Breast epithelium (tissue), 4 donors: ENCODE measurements at places on chromosomes 7 and 10.
A peak's percentile ranks its signal among the peaks of the same experiment; 100 is the strongest.

DNA sequence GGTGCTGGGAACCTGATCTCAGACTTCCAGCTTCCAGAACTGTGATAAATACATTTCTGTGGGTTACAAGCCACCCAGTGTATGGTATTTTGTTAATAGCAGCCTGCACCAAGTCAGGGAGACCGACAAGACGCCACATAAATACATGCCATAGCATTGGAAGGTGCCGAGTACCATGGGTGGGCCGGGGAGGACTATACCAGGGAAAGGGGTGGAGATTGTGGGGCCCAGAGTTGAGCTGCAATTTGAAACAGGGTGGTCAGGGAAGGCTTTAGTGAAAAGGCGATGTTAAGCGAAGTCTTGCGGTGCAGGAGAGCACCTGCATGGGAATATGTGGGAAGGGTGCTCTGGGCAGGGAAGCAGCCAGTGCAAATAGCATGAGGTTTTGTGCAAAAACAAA is 88.9 kb upstream of the LRRC4 start:
- H3K27ac ChIP-seq = no peak overlapping the region
- no peak for DNase-seq
- no peaks in the 10 kb centered on the region for H3K36me3 ChIP-seq
- H3K4me3 ChIP-seq = no peak overlapping the region
- no peaks in the 10 kb centered on the region for H3K27me3 ChIP-seq

- H3K4me1 ChIP-seq = no peaks in the 10 kb centered on the region
- H3K4me3 ChIP-seq = no peak overlapping the region
- H3K27ac ChIP-seq = no peak overlapping the region
- DNase-seq = no peak
- H3K36me3 ChIP-seq = no peaks in the 10 kb centered on the region
- no peaks in the 10 kb centered on the region for H3K27me3 ChIP-seq
Observed at GRCh38 chr10:110610308-110610774, 33.8 kb upstream of the RBM20 start.

DNA sequence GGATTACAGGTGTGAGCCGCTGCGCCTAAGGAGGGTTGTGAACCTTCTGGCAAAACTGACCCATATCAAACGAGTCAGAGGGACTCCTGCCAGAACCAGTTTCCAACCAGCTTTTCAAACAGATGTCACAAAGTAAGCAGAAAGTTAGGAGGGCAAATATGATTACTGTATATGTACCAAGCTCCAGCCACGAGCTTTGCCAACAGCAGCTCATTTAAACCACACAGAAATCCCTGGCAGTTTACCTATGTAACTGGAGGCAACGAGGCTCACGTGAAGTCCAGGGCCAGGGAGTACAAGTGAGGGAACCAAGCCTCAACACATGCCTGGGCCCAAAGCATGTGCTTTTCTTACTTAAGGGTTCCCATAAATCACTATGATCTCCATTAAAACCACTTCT is 12.5 kb upstream of the DAGLB start:
- DNase-seq = peak; percentile 59
- H3K36me3 ChIP-seq = no peaks in the 10 kb centered on the region
- H3K27me3 ChIP-seq = no peaks in the 10 kb centered on the region
- H3K4me3 ChIP-seq = no peak overlapping the region

DNA sequence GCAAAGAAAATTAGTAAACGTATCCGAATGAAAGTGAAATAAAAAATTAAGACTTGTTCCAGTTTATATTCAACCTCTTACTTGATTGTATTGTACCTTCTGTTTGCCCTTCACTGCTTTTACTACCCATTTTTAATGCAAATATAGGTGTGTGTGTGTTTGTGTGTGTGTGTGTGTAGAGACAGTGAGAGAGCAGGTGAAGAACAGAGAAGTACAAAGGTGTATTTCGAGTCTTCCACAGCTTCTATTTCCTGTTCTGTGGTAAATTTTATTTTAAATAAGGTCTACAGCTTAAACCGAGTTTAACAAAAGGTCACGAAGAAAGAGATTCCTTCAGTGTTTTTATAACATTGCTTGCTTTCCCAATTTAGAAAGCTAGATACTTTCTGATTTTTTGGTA is 12.7 kb upstream of the SVIL start:
- H3K27ac ChIP-seq = peak overlapping the region; percentile 83
- H3K36me3 ChIP-seq = no peaks in the 10 kb centered on the region
- no peaks in the 10 kb centered on the region for H3K4me1 ChIP-seq
- DNase-seq = no peak
- peak overlapping the region; percentile 17 for H3K4me3 ChIP-seq

GRCh38 chr7:28725045-28725642 is 233.0 kb downstream of the TRIL start:
- no peaks in the 10 kb centered on the region for H3K27me3 ChIP-seq
- H3K36me3 ChIP-seq = no peaks in the 10 kb centered on the region
- no peak overlapping the region for H3K27ac ChIP-seq
- H3K4me3 ChIP-seq = no peak overlapping the region

DNA sequence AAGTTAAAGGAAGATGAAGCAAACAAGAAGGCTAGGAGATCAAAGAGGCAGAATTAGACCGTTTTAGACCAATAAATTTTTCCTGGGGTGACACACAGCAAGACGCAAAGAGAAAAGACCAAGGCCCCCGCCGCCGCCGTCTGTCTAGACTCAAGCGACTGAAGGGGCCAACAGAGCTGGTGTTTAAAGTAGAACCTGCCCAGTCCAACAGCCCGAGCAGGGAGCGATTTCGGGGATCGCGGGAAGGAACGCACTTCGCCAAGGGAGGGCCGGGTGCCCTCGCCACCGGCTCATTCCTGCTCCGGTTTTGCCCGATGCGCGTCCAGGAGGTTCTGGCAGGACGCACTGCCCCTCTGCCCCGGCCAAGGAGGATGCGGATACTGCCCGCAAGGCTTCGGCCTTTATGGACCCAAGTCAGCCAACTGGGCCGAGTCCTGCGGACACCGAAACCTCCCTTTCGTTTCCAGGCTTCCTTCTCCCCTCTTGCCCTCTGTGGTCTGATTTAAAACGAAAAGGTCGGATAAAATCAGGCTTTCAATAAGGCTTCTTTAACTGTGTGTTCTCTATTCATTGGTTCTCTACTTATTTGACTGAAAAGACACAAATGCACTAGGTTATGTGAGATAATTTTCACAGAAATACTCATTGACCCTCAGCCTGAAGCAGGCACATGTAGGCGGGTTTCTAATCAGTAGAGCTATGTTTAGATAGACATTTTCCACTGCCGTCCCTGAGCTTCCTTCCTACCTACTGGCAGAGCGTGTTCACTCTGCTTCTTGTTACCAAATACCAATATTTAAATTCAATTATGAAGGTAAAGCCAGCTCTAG is 2.2 kb upstream of the HOXA7 start:
- H3K4me1 ChIP-seq = peaks cover 3% of the 10 kb centered on the region
- peaks cover 3% of the 10 kb centered on the region for H3K27me3 ChIP-seq
- H3K27ac ChIP-seq = peak overlapping the region; percentile 96
- peak; percentile 52 for DNase-seq
- H3K4me3 ChIP-seq = peak overlapping the region; percentile 65

DNA sequence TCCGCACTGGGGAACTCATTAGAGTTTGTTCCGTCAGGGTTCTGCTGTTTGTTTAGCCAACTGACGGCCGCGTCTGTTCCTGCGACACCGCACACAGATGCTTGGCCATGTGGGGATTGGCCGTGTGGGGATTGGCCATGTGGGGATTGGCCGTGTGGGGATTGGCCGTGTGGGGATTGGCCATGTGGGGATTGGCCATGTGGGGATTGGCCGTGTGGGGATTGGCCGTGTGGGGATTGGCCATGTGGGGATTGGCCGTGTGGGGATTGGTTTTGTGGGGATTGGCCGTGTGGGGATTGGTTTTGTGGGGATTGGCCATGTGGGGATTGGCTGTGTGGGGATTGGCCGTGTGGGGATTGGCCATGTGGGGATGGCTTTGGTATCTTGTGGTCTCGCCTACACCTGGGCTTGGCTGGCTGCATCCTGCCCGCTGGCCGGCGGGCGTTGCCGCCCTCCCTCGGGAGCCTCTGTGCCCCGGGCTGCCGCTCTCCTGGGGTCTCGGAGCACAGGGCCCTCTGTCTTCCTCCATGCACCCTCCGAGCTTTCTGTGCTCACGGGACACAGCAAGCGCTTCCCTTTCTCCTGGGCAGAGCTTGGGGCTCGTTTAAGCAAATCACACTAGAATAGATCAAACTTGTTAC is 62.5 kb downstream of the NKX6-2 start:
- H3K27ac ChIP-seq = no peak overlapping the region
- H3K4me3 ChIP-seq = no peak overlapping the region
- H3K36me3 ChIP-seq = no peaks in the 10 kb centered on the region
- no peak for DNase-seq
- no peaks in the 10 kb centered on the region for H3K27me3 ChIP-seq

DNA sequence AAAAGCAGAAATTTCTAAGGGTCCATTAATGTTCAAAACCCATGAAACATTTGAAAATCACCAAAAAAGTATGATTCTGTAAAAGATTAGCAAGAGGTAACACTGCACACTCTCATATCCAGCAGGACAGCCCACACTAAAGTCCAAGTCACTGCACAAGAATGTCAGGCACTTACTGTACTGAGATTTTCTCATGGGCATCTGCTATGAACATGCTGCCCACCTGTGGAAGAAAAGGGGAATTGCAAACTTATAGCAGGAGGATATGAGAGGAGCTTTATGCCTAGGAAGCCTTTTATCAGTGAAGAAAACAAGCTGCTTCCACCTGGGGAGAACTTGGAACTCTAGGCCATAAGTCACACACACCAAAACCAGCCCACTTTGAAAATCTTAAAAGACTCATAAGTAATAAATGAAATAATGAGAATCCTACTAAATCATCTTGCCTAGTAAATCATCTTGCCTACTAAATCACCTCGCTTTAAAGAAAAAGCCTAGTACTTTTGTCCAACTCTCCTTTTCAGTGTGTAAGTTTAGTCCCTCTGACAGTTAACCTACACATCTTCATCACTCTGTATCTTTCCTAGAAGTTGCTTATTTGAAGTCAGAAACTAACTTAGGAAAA is 46.1 kb downstream of the ARMH3 start:
- H3K27me3 ChIP-seq = no peaks in the 10 kb centered on the region
- H3K36me3 ChIP-seq = no peaks in the 10 kb centered on the region
- DNase-seq = no peak
- no peaks in the 10 kb centered on the region for H3K4me1 ChIP-seq

DNA sequence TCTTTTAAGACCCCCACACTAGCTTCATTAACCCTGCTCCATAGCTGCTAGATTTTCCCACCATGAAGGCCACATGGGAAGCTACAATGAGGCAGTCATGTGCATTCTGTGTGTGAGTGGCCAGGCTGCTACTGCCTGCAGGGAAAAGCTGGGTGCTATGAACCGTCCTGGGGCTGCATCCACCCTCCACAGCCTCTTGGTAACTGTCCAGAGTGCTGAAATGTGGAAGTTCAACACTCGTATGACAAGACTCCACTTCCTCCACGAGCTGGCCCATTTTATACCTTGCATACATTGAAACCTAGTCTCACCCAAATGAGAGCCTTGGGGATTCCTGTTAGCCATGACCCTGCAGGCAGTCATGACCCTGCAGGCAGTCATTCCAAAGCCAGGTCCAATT is 59.4 kb downstream of the CUZD1 start:
- no peak overlapping the region for H3K27ac ChIP-seq
- H3K27me3 ChIP-seq = no peaks in the 10 kb centered on the region
- DNase-seq = no peak
- no peaks in the 10 kb centered on the region for H3K4me1 ChIP-seq
- no peak overlapping the region for H3K4me3 ChIP-seq

DNA sequence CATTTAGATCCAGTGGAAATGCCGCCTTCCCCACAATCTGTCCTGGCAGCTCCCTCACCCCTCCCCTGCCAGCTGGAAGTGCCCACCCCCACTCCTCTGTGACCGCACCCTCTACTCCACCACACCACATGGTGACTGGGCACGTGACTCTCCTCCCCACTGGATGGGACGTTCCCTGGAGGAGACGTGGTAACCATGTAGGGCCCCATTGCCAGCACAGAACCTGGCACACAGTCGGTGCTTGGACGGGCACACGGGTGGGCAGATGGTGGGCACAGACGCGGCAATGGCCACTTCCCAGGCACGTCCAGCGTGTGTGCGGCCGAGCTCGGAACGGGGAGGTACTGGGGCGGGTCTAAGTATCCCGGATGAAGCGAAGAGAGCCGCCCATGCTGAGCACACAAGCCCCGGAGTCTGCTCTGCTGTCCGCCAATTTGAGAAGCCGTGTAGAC is 245.6 kb downstream of the MAD1L1 start:
- no peak overlapping the region for H3K27ac ChIP-seq
- H3K27me3 ChIP-seq = no peaks in the 10 kb centered on the region
- no peaks in the 10 kb centered on the region for H3K36me3 ChIP-seq
- no peak for DNase-seq

DNA sequence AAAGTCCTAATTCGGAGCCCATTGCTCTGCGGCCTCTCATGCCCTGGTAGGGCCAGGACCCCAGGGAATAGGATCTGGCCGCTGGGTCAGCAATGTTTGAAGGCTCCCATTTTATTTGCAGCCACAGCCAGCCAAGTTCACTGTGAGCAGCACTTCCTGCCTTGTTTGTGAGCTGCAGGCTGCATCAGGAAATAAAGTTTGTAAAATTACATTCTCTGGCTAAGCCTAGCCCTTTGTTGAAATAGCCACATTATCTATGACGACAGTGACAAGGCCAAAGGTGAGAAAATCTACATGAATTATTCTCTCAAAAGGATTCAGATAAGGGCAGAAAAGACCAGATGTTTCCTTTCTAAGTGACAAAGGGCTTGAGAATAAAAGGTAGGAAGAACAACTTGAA is 23.7 kb upstream of the ITGB1 start:
- no peaks in the 10 kb centered on the region for H3K27me3 ChIP-seq
- DNase-seq = no peak
- no peak overlapping the region for H3K4me3 ChIP-seq
- peak overlapping the region; percentile 96 for H3K27ac ChIP-seq
- no peaks in the 10 kb centered on the region for H3K4me1 ChIP-seq
- no peaks in the 10 kb centered on the region for H3K36me3 ChIP-seq

DNA sequence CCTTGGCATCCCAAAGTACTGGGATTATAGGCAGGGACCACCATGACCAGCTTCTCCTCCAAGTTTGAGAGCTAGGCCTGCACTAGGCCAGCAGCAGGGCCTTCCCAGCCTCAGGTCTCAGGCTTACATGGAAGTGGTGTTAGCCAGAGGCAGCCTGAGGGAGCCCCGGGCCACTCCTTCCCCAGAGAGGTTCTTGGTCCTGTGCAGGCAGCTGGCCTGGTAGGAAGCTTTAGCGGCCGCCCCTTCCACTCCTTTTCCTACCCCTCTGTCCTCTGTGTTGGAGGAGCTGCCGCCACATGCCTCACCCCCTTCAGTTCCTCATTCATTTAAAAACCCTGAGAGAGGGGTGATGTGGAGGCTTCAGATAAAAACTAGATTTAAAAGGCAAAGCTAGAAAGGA is 40.3 kb downstream of the TSPAN15 start:
- no peaks in the 10 kb centered on the region for H3K36me3 ChIP-seq
- no peak overlapping the region for H3K4me3 ChIP-seq
- peak; percentile 42 for DNase-seq
- no peaks in the 10 kb centered on the region for H3K4me1 ChIP-seq
- H3K27ac ChIP-seq = no peak overlapping the region

GRCh38 chr10:116815641-116816415 is 33.5 kb upstream of the ENO4 start:
- H3K27me3 ChIP-seq = no peaks in the 10 kb centered on the region
- no peak overlapping the region for H3K4me3 ChIP-seq
- H3K27ac ChIP-seq = no peak overlapping the region
- DNase-seq = no peak
